Fibroblast of villous mesenchyme (primary cell): ENCODE measurements at places on chromosomes 1 and 21. TPM values are rescaled to one million over a fixed set of nuclear protein-coding genes. Genes with fewer than 3 reads are reported as not detected.

GRCh38 chr1:35573198-35574124 is at the start of gene TFAP2E:
Gene TFAP2E (plus strand): TSS chr1:35573314. CDS start chr1:35573578, 264 bp downstream.
- peak; percentile 36 for DNase-seq

The MMEL1 gene
- total RNA-seq = under 0.01 and 0.64 TPM in 2 replicates

The ACTL8 gene
- not detected in 2 replicates for total RNA-seq

DNA sequence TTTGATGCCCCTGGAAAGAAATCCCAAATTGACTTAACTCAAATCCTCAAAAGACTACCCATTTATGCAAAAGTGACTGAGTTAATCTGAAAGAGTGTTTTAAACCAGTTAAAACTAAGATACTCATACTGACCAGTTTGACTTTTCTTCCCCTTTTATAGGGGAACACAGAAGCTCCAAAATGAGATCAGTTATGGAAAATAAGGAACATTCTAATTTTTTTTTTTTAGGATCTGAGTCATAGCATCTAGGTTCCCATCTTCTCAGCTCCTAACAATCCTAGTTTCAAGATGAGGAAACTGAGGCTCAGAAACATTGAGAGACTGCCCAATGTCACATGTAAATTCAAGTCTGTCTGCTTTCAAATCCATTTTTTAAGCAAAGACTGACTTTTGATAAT is 231.1 kb upstream of the RUNX1 start:
- no peak for DNase-seq

DNA sequence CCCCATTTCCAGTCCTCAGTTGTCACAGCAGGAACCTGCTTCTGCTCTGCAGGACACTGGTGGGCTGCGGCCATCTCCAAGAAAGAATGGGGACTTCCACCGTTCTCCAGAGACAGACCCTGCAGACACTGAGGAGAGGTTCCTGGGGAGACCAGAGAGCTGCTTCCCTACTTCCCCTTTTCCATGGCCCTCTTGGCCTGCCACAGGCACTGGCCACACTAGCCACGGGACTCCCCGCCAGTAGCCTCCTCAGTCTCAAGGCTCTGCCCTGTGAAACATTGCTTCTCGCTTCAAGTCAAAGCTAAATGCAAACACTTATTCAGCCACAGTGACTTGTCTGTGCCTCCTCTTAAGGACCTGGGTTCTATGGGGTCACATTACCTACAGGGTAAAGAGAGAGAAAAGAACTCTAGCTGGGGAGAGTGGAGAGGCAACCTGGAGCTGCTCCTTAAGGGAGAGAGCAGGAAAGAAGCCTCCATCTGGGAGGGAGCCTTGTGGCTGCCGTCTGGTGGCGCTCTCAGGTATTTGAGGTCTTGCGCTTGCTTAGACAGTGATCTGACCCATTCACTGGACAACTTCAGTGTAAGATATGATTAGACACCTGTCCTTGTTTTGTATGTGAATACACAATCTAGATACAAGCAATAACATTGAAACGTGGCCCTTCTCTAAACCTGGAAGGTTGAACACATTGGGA is 5.4 kb upstream of the SLAMF8 start:
- DNase-seq = no peak

GRCh38 chr1:174209347-174210187 is 50.2 kb downstream of the RABGAP1L start:
- no peak for DNase-seq

GRCh38 chr1:182715531-182715930 is 31.1 kb upstream of the RGS8 start:
- no peak for DNase-seq

GRCh38 chr1:107777664-107778047 is 187.3 kb downstream of the VAV3 start:
- DNase-seq = no peak

The DPH2 gene
- 18.6 and 22.5 TPM in 2 replicates for total RNA-seq

DNA sequence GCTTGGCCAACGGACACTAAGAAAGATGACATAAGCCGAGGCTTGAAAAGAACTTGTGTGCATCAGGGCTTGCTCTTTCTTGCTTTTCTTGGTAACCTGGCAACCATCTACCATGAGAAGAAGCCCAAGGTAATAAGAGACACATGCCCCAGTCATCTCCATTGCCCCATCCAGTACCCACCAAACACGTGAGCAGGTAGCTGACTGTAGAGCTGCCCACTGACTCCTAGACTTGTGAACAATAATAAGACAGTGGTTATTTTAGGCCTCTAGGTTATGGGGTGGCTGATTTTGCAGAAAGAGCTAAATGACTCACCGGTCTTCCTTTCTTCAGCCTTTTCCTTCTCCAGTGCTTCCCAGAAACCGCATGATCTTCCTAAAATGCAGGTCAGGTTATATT is 105.0 kb upstream of the JUN start:
- no peak for DNase-seq

DNA sequence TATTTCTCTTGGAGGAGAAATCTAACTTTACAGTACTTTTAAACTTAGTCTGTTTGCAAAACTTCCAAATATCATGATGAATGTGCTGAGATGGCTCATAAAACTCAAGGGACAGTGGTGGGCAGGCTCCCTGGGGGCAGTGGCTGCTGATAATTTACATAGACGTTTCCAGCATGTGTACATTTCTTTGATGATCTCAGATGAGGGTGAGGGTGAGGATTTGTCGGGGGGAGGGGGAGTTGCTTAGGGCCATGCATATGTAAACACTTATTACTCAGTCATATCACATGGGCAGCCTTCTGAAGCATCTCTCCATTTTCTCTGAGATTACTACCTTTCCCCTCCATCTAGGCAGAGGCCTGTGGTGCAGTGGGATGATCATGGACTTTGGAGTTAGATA is 152.9 kb upstream of the HMGB4 start:
- DNase-seq = no peak

DNA sequence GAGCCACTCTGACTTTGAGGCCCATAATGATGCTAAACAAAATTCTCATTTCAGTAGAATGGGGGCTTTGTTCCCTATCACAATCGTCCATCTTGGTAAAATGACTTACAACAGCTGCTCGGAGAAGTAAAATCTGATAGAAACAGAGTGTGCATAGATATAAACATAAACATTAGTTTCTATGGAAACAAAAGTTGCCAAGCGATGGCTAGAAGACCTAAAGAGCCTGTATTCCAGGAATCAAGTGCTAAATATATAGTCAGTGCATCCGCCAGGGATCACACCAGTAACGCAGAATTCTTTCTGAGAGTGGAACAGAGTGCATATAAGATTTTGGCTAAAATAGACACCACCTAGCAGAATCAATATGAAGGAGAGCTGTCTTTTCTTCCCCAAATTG is 91.2 kb upstream of the KAZN start:
- no peak for DNase-seq

DNA sequence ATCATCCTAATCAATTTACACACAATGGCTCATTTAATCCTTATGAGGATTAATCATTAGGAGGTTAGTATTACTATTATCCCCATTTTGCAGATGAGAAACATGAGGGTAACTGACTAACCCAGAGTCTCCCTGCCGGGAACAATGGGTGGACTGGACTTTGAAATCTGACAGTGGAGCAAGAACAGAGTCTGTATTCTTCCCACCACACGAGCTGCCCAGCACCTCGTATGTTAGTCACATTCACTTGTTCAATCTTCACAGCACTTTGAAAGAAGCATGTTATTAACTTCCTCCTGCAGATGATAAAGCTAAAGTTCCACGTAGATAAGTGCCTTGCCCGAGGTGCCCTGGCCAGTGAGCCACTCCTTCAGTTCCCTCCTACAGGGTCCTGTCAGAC is 12.4 kb downstream of the C8B start:
- DNase-seq = no peak

DNA sequence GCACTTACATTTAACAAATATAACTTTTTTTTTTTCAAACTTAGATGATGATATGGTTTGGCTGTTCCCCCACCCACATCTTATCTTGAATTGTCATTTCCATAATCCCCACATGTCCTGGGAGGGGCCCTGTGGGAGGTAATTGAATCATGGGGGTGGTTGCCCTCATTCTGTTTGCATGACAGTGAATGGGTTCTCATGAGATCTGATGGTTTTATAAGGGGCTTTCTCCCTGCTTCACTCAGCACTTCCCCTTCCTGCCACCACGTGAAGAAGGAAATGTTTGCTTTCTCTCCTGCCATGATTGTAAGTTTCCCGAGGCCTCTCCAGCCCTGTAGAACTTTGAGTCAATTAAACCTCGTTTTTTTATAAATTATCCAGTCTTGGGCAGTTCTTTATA is 432.6 kb downstream of the AMY1C start:
- DNase-seq = no peak

DNA sequence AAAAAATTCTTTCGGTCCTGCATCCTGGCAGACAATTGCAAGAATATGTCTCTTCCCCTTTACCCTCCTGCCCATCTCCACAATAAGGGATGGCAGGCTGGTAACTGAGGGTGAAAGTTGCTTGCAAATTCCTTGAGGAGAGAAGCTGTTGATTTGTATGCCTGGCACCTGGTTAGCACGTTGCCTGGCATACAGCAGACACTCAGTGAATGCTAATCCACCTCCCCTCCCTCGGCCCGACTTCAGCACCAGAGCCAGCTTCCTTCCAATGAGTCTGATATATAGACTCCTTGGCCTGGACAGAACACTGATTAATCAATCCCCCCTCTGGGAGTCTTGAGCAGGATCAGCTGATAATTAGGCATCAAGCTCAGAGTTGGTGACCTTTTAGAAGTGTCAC is 39.1 kb downstream of the KCNC4 start:
- no peak for DNase-seq

DNA sequence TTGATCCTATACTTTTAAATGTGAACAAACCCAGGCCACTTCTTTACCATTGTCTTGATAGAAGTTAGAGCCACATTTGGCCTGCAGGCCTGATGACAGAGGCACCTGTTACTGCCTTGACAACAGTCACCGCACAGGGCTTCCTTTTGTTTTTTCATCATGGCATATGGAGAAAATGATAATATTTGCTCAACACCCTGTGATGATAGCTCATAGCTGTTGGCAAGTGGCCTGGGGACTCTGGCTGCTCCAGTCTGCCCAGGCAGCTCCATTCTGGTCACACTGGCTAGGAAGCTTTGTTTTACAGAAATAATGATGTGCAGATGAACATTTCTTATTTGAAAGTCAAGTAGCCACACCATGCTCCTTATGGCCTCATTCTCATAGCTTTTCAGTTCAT is 89.6 kb upstream of the GPR88 start:
- no peak for DNase-seq

GRCh38 chr1:207871117-207871649 is 39.7 kb downstream of the CD34 start:
- no peak for DNase-seq

DNA sequence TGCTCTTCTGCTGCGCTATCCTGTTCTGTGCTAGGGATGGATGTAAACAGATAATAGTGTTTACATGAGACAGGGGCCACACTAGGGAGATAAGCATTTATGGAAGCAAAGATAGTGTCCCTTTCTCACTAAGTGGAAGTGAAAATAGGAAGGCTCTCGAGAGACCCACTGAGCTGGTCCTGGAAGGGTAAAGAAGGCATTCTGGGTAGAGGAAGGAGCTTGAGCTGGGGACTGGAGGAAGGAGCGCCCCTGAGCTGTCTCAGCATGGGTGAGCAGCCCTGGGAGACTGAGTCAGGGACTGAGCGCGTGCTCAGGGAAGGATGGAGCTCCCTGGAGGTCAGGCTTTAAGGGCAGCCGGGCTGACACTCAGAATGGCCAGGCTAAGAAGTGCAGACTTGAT is 93.3 kb downstream of the IGSF21 start:
- DNase-seq = no peak

DNA sequence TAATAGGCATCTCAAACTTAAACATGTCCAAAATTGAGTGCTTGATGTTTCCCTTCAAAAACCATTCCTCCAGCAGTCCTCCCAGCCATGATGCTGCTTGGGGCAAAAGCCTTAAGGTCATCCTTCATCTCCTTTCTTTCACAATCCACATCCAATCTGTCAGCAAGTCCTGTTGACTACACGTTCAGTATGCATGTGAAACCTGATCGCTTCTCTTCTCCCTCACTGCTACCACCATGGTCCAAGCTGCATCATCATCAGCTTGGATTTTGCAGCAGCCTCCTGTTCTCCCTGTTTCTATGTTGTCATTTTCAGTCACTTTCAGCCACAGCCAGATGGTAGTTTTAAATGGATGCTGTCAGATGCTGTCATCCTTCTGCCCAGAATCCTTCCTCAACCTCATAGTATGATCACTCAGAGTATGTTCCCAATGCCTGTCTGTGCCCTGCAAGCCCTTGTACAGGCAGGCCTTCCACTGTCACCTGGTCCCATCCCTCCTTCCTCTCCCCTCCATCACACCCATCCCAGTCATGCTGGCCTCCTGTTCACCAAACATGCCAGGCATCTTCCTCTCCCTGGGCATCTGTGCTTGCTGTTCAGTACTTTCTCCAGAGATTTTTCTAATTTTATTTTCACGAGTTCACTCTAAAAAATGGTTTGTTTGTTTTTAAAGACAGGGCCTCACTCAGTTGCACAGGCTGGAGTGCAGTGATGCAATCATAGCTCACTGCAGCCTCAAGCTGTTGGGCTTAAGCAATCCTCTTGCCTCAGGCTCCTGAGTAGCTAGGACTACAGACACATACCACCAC is 66.0 kb downstream of the SYDE2 start:
- peak; percentile 70 for DNase-seq

GRCh38 chr1:51421964-51422363 is 91.6 kb upstream of the TTC39A start:
- peak; percentile 79 for DNase-seq

DNA sequence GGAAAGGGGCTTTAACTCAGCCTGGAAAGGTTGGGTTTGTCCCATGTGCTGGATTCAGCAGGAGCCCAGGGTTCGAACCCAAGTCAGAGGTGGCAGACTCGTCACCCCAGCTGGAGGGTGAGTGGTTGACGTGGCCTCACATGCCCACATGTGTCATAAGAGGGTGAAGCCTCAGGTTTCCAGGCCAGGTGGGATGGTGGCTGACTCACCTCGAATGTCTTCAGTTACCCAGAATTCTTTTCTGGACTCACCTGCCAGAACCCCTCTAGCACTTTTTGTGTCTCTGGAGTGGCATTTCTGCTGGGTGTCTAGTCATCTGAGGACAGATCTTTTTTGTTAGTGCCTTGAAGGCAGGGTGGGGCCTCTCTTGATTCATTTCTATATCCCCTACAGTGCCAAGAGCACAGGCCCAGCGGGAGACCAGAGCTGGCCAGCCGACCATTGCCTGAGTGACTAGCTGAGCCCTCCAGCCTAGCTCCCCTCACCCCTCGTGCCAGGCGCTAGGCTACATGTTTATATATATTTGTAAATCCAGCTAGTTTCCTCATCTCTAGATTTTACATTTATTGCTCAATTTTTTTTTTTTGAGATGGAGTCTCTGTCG is 28.1 kb downstream of the IL6R start:
- no peak for DNase-seq

DNA sequence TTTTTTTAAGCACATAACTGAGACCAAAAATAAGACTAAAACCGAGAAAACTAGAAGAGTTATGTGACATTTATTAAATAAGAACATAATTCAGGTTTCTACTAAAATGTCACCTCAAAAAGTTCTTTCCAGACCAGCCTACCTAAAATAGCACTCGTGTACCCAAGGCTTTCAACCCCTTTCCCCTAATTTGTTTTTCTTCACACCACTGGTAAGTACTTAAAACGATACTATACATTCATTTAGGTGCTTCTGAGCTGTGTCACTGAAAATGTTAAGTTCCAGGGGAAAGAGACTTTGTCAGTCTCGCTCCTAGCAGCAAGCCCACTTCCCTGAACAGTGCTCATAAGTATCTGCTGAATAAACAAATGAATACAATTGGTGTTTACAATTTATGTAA is 6.8 kb downstream of the RRAGC start:
- DNase-seq = no peak

The ID3 gene
- 32.4 and 86.3 TPM in 2 replicates for total RNA-seq

The BLZF1 gene
- 30.0 and 40.6 TPM in 2 replicates for total RNA-seq

The VWA1 gene
- 5.6 and 6.8 TPM in 2 replicates for total RNA-seq

The HORMAD1 gene
- 0.43 and 1.3 TPM in 2 replicates for total RNA-seq

The SYTL1 gene
- under 0.01 and 0.32 TPM in 2 replicates for total RNA-seq

The SPATA21 gene
- under 0.01 TPM in 1 of 2 replicates, not detected in the other for total RNA-seq

The MMP23B gene
- 6.5 and 11.0 TPM in 2 replicates for total RNA-seq

The TMPRSS15 gene
- not detected in 2 replicates for total RNA-seq
